ENCODE measurements at places on chromosomes 13 and 19.

- no peak for DNase-seq
These were observed 32.6 kb downstream of the KBTBD6 start for GRCh38 chr13:41099986-41100385.

DNA sequence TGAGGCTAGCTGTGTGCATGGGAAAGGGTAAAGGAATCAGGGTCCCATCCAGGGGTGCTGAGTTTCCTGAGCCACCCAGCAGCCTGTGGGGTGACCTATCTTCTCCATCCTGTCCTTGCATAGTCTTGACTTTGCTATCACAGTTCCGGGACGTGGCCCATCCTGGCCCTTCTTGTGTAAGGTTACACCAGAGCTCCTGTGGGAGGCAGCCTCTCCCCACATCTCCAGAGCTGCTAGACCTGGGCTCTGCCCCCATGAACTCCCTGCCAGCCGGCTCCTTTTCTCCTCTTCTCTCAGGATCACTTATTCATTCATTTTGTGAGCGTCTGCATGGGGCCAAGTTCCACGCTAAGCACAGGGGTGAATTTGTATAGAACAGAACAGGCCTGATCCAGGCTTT is 238.9 kb downstream of the TSHZ3 start:
- no peak for DNase-seq

- DNase-seq: no peak
These were observed 60.9 kb downstream of the PEX11G start for GRCh38 chr19:7427944-7428343.

DNA sequence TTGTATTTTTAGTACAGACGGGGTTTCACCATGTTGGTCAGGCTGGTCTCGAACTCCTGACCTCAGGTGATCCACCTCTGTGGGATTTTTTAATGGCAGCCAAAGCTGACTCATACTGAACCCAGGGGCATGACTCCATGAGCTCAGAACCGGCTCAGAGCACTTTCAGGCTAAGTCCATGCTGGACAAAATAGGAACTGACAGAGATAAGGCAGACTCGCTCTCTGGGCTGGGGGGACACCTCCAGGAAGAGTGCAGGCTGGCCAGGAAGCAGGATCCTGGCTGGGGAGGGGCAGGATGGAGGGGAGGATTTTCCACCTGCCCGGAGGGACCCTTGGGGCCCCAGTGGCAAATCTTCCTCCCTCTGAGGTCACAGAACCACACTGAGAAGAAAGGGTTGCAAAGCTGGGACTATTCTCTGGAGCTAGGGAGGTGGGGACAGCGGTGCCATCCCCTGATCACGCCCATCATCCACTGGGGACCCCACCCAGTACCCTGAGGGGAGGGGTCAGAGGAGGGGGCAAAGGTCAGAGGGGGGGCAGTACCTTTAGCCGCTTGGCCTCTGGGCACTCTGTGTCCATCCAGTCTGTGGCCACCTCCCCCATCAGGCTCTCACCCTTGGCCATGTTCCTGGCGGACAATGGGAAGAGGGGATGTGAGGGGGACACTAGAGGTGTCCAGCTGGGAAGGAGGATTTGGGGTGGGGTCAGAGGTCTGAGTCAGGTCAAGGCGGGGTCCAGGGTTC is 31.1 kb downstream of the NOTCH3 start:
- DNase-seq: no peak

DNA sequence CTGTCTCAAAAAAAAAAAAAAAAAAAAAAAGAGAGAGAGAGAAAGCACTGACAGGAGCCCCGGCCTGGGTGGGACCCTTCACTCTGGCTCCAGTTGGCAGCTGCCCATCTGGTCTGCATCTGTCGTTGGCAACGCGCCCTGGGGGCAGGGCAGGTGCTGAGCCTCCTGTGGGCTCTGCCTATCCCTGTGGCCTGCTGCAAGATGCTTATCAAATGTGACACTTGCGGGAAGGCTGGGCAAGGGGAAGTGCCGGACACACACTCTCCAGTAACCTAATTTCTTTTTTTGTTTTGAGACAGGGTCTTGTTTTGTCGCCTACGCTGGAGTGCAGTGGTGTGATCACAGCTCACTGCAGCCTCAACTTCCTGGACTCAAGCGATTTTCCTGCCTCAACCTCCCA is 10.7 kb upstream of the KPTN start:
- no peak for DNase-seq

- DNase-seq: no peak
These were observed 110.8 kb downstream of the SUCLA2 start for GRCh38 chr13:47890146-47890814.

DNA sequence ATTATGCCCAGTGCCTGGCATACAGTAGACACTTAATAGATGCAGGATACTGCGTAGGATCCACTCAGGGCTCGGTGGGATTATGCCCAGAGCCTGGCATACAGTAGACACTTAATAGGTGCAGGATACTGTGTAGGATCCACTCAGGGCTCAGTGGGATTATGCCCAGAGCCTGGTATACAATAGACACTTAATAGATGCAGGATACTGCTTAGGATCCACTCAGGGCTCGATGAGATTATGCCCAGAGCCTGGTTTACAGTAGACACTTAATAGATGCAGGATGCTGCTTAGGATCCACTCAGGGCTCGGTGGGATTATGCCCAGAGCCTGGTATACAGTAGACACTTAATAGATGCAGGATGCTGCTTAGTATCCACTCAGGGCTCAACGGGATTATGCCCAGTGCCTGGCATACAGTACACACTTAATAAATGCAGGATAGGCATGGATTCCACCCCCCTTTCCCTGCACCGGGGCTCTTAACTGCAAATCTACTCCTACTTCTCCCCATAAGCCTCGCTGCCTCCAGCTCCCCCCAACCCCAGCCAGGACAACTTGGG is 24.9 kb downstream of the SMIM24 start:
- no peak for DNase-seq
